ENCODE measurements at places on chromosomes 7 and 10.

DNA sequence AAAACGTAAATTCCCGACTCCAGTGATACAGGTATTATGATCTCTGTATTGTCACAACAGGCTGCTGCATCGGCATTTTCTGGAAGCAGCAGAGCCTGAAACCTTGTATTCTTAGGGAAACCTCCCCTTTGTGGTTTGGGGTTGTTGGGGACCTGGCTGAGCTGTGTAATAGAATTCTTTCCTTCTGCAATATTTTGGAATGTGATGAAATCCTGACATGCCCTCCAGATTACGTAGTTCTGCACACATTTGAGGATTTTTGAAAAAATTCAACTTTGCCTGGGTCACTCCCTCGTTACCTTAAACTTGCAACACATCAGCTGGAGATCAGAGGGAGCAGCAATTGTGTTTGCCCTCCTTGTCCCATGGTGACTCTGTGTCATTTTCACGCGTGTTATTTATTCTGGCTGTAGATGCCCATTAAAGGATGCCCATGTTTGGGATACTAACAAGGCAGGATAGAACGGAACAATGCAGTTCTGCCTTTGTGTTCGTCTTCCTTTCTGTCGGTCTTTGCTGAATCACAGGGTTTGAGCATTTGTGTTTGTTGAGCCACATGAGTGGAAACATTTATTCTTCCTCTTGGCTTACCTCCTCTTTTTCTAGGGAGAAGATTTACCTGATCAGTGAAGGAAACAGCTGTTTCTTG, 181.7 kb downstream of the TCF7L2 start:
- DNase-seq = no peak

GRCh38 chr7:108503112-108504026, 22.6 kb downstream of the PNPLA8 start:
- no peak for DNase-seq

GRCh38 chr7:157474685-157475084, 137.9 kb downstream of the DNAJB6 start:
- no peak for DNase-seq

- no peak for DNase-seq
Observed at GRCh38 chr10:52653263-52653909, 119.2 kb downstream of the MBL2 start.

DNA sequence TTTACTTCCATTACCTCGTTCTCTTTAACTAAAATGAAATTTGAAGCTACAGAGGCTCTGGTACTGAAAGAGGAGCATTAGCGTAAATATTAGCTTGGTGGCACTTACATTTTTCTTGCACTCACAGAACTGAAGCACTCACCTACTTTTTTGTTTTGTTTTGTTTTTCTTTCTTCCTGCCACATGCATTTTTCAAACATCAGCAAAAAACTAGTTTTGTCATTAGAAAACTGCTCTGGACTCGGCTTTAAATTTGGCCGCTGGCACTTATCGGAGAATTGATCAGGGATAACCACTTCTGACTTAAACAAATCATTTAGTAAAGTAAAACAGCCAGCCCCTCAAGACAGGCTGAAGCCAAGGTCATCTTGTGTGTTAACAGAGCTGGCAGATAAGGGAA, 216.3 kb downstream of the SFMBT2 start:
- DNase-seq = no peak

- DNase-seq = no peak
Observed at GRCh38 chr7:101602484-101603241, 26.4 kb downstream of the MYL10 start.

GRCh38 chr7:42046483-42046882, 190.5 kb downstream of the GLI3 start:
- no peak for DNase-seq

GRCh38 chr10:4195213-4195612, 410.2 kb upstream of the KLF6 start:
- no peak for DNase-seq

DNA sequence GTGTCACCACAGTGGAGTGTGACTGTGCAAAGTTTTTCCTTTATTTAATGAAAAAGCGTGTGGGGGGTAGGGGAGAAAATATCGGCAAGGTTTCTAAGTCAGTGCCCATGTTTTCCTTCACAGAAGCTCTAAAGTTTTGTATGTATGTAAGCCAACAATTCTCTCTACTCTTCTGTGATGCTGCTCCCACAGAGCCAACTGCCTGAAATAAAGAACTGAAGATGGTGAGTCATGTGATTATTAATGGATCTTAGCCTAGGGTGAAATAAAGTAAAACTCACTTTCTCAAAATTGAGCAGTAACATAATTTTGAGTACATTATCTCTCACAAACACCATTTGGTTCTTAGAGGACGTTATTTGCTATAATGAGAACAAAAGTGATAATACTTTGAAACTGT, 143.7 kb downstream of the ELMO1 start:
- DNase-seq = no peak

DNA sequence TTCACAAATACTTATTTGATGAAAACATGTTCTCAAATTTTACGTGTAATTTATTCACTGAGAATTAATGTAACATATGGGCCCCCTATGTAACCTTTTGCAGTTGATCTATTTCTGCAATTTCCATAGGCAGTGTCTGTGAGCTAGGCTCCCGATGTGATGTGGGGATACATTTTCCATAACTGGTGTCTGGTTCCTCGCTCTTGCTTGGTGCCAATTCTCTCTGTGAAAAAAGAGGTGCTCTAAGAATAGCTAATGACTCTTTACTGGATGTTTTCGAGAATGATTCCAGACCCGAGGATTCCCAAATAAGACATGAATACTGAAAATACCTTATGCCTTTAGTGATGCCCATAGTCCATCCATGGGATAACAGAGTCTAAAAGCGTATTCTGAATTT, 286.7 kb upstream of the FZD8 start:
- no peak for DNase-seq

- no peak for DNase-seq
Observed at GRCh38 chr7:37112876-37113275, 335.8 kb downstream of the ELMO1 start.

GRCh38 chr10:37549054-37549453, 308.4 kb downstream of the ZNF248 start:
- DNase-seq = no peak

GRCh38 chr7:87209295-87209924, 10.1 kb downstream of the TMEM243 start:
- DNase-seq = no peak

DNA sequence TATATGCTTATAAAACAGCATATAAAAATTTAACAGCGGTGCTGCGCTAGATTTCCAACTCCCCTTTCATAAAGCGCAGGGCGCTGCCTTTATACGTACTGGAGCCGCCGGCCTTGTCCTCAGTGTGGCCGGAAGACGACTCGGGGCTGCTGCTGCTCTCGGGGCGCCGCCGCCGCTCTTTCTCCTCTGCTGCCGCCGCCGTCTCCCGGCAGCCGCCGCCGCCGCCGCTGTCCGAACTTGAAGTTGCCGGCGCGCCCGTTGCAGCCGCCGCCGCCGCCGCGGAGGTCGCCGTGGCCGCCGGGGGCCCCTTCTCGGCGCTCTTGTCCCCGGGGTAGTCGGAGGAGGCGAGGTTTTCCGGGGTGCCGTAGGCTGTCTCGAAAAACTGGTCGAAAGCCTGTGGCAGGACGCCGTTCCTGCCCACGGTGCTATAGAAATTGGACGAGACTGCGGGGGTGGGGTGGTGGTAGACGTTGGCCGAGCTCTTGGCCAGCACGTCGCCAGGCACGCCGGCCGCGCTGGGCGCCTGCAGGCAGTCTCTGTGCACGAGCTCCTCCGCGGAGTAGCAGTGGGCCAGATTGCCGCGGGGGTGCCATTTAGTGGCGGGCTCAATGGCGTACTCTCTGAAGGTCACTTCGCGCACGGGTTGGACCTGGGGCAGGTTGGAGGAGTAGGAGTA, 557 bp downstream of the HOXA11 start:
- DNase-seq = no peak

- no peak for DNase-seq
Observed at GRCh38 chr10:114623661-114624294, 34.3 kb downstream of the ABLIM1 start.

Measured in cortex of kidney (tissue), 1 donor.